Hindlimb muscle (tissue), 1 donor: ENCODE measurements at places on chromosomes 11 and 22. TPM values are rescaled to one million over a fixed set of nuclear protein-coding genes. Genes with fewer than 3 reads are reported as not detected.

OR5P2 gene
- polyA plus RNA-seq, result not detected

GAB4 gene
- not detected for polyA plus RNA-seq

INSC gene
- 0.77 TPM for polyA plus RNA-seq

ALDH3B1 gene
- 17.0 TPM for polyA plus RNA-seq

RAG2 gene
- 0.28 TPM for polyA plus RNA-seq

RBMXL2 gene
- polyA plus RNA-seq, result not detected

NCF4 gene
- 4.5 TPM for polyA plus RNA-seq

RAC2 gene
- polyA plus RNA-seq, result 5.6 TPM

FAM181B gene
- polyA plus RNA-seq, result 0.08 TPM

- DNase-seq, result no peak
Measured at GRCh38 chr11:13761250-13761649, 92.8 kb downstream of the FAR1 start.

GRCh38 chr22:33923660-33924246 lies 3.5 kb upstream of the LARGE1 start:
- DNase-seq, result peak; percentile 58

GRCh38 chr11:100759856-100760255 lies 72.8 kb downstream of the ARHGAP42 start:
- DNase-seq, result no peak

DNA sequence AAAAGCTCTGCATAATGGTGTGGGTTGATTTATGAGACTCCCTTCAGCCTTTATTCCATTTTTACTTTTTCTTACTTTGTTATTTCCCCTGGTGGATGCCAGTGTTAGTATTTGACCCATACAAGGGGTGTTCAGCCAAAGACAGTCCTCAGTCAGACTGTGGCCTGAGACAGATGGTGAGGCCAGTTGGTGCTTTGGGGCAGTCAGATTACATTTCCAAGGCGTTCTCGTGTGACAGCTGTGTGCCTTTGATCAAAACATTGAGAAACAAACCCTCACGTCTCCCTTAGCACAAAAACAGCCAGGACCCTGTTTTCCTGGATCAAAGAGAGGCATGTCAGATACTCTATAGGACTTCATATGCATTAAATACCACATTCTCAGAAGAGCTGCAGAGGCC lies 31.3 kb upstream of the SLN start:
- no peak for DNase-seq

DNA sequence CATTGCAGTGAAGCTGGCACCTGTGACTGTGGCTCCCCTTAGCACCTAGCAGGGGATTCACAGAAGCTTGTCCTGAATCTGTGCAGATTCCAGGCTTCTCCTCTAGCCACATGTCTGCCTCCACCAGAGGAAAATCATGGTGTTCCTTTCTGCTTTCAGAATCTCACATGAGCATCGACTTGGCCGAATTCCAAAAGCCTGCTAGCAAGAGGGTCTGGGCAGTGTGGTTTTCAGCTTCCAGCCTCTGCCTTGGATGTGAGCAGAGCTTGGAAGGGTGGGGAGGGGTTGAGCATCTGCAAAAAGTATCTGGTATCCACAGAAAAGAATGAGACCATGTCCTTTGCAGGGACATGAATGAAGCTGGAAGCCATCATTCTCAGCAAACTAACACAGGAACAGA lies 911.1 kb downstream of the TBC1D22A start:
- DNase-seq, result no peak

GRCh38 chr11:102864724-102865123 lies 10.1 kb downstream of the MMP12 start:
- DNase-seq, result no peak

- no peak for DNase-seq
Measured at GRCh38 chr11:7501894-7502293, 11.9 kb upstream of the PPFIBP2 start.

DNA sequence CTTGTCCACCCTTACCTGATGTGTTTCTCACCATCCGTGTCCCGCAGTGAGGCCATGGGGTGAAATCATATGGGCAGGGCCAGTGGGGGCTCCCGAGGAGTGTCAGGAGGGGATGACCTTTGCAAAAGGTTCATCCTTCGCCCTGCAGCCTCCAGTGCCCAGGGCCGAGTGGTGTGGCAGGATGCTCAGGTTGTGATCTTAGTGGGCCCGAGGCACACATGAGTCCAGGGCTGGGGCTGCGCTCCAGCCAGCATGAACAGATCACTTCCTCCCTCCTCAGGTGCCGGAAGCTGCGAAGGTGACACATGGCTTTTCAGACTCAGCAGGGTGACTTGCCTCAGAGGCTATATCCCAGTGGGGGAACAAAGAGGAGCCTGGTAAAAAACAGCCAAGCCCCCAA lies 2.8 kb upstream of the FKBP2 start:
- DNase-seq, result no peak

GRCh38 chr11:65766535-65766934 lies 14.2 kb downstream of the AP5B1 start:
- no peak for DNase-seq

- DNase-seq, result no peak
Measured at GRCh38 chr11:64656862-64657261, 65.8 kb downstream of the SLC22A12 start.

DNA sequence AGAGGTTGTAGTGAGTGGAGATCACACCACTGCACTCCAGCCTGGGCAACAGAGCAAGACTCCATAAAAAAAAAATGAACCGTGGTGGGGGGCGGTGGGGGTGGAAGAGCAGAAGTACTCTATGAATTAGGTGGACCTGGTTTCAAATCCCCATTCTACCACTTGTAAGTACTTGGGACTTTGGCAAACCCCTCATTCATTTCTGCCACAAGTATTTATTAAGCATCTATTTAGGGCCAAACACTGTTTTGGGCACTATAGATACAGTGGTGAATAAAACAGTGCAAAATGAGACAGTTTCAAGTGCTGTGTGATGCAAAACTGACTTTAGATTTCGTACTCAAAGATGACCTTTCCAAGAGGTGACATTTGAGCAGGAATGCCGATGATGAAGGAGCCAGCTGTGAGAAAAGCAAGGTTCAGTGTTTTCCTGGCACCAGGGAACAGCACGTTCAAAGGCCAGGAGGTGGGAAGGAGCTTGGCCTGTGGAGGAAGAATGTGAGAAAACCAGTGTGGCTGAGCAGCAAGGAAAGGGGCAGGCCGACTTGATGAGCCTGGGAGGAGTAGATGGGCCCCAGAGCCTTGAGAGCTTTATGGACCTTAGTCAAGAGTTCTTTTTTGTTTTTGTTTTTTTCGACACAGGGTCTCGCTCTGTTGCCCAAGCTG lies 1.4 kb upstream of the TMEM134 start:
- DNase-seq, result no peak

- no peak for DNase-seq
Measured at GRCh38 chr11:85170184-85170583, 457.0 kb downstream of the DLG2 start.

DNA sequence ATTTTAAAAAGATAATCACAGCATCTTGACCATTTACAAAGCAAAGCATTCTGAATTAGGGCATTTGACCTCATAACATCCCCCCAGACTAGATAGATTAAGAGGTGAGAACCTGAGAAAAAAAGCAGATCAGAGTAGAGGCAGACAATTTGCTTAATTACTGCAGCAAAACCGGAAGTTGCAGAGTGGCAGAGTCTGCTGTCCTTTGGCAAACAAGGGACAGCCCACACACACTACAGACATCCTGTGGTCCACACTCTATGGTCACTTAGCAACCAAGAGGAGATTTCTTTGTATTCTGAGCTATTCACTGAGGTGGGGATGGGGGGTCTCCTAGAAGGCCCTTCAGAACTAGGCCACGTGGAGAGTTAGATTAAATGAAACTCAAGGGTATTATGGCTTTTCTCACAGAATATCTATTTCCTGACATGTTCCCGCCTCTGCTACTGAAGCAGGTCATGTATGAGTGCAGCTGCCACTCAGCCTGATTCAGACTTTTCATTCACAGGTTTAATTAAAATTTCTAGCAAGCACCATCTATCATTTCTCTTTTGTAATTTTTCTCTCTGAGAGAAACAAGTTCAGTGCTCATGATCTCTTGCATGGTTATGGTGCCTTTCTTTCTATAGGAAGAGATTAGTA lies 48.5 kb downstream of the SVIP start:
- DNase-seq, result no peak

DNA sequence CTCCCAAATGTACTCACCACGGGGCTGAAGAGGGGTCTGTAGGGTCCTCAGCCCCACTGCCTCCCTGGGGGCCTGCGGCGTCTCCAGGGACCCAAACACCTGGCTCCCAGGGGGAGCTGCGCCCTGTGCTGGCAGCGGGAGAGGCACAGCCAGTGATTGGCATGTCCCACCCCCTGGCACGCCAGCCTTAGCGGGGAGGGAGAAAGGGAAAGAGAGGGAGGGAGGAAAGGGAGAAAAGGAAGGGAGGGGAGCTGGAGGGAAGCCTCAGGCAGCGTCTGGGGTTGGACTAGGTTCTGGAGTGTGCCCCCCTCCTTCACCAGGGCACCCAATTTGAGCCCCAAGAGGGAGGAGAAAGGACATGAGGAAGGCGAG lies at the start of gene CHRM1:
Gene CHRM1 (minus strand): TSS at position 163 of the 372 bp plus-strand sequence. CDS start 10,263 bp downstream, outside the sequence.
- no peak for DNase-seq

GRCh38 chr22:42670921-42671709 lies 21.9 kb upstream of the CYB5R3 start:
- DNase-seq, result no peak
